ENCODE measurements at places on chromosomes 16 and 17.

- DNase-seq: no peak
Measured at GRCh38 chr16:10206215-10206614, 24.0 kb upstream of the GRIN2A start.

- no peak for DNase-seq
Measured at GRCh38 chr17:36592316-36592715, 637 bp downstream of the DHRS11 start.

- no peak for DNase-seq
Measured at GRCh38 chr17:4221163-4221562, 42.6 kb downstream of the ANKFY1 start.

GRCh38 chr16:51391798-51392511 lies 240.9 kb upstream of the SALL1 start:
- DNase-seq: no peak

DNA sequence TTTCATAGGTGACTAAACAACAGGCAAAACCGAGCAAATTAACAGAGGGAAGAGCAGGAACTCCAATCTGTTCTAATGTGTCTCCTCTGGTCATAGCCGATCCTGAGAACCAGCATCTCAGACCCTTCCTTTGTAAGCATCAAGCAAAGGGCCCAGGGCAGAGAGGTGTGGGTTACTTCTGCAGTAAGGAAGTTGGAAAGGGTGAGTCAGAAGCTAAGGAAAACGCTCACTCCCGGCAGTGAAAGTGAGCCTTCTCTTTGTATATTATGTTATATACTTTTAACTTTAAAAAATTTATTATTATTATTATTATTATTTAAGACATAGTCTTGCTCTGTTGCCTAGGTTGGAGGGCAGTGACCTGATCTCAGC lies 77.7 kb downstream of the MRM3 start:
- DNase-seq: no peak

DNA sequence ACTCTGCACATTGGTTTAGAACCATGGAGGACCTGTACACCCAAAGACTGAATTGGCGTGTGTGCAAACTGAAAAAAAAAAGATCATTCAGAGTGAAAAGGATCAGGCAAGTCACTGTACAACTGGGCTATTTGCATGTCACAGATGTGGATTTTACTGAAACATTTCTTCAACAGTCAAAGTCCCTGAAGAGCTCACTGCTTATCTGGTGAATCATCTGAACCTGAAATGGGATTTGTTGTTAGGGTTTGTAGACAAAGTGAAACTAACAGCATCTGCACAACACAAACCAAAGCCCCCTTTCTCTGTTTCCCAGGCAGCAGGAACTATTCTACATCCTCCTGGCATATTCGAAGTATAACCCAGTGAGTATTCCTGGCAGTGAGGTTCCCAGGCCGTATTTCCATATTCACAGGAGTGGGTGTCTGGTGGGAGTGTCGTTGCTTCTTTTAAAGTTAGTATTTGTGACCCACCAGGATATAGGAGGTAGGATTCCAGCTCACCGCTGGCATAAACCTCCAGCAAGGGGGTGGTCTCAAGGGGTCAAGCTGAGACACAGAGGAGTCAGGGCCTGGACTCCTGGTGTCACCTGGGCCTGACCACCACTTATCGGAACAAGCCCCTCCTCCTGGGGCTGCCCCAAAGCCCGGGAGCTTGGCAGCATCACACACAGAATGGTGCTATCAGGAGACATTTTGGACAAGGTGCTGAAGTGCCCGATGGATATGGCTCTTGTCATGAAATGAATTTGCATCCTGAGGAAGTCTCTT lies 80.9 kb downstream of the GOSR1 start:
- no peak for DNase-seq

DNA sequence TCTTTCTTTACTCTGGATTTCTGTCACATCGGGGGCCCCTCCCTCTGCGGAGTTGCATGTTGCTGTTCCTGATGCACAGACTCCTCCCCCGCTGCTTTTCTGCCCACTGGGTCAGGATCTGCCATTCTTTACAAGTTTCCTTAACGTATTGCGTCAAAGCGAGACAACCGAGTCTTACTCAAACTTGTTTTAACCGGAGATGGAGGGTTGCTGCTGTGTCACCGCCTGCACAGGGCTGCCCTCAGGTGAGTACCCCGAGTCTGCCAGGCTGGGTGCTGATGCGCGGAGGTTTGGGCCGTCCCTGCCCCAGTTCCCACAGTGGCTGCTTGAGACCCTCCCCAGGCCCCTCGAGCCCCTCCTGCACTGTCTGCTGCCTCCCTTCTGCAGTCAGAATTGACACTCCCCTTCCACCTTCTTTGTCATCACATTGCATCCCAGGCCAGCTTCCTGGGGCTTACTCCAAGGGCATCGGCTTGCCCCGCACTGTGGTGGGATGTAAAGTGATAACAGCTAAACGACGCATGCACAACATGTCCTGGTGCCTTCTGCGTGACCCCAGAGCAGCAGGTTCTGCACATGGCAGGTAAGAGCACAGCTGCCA lies 19.3 kb downstream of the CARHSP1 start:
- no peak for DNase-seq

DNA sequence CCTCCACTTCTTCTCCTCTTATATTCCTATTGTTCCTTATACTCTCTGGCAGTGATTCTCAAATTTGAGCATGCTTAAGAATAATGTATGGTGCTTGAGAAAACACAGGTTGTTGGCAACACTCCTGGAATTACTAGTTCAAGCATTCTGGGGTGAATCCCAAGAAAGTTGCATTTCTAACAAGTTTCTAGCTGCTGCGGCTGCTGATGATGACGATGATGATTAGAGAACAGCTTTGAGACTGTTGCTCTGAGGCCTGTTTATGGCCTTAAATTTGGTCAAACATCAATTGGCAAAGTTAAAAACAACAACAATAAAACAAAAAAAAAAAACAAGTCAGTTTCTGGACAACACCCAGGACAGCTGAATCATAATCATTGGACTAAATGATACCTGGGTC lies 961.9 kb downstream of the CDH11 start:
- DNase-seq: no peak

GRCh38 chr17:57312242-57312641 lies 55.9 kb downstream of the MSI2 start:
- no peak for DNase-seq

DNA sequence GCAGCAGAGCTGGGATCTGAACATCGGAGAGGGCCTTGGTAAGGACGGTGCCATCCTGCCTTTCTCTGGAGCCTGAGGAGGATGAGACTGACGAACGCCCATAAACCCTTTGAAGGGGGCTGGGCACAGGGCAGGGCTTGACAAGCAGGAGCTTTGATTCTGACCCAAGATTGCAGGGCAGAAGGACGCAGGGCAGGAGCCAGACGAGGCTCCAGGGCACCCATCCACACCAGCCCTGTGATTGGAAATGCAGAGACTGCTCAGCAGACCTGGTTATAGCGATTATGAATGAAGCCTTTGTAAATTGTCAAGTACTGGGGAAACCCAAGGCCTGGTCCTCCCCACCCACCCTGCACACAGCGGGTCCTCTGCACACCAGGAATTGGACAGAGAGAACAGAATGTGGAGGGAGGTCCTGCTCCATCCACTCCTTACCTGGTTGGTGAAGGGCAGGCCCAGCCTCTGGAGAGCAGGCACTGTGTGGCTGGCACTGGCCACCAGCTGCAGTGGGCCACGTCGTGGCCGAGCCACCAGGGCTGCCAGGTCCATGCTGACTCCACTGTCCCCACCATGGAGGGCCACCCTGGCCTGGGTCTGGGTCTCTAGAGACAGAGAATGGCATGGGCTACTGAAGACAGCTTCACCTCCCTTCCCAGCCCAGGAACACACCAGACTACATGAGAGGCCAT lies 68.8 kb downstream of the RMI2 start:
- no peak for DNase-seq

DNA sequence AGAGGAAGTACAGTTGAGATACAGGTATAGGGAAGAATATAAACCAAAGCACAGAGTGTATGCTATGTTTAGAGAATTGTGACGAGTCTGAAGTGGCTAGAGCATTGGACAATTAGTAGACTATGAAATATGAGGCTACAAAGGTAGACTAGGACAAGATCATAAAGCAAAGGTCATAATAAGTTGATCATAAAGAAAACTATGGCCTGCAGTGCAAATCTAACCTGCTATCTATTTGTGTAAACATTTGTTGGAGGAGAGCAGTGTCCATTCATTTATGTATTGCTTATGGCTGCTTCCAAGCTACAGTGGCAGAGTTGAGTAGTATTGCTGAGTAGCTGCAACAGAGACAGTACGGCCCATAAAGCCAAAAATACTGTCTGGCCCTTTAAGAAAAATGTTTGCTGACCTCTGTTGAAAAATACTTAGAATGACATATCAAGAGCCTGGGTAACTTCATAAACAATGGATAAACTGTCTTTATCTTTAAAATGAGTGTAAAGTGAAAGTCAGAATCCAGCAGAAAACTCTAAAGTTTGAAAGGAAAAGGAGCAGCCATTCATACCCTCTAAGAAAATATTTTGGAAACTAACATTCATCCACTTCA lies 14.5 kb upstream of the OR1E2 start:
- DNase-seq: no peak

- no peak for DNase-seq
Measured at GRCh38 chr16:70634861-70635260, 11.5 kb upstream of the IL34 start.

- DNase-seq: no peak
Measured at GRCh38 chr16:50303605-50304466, 37.5 kb downstream of the ADCY7 start.

- no peak for DNase-seq
Measured at GRCh38 chr17:902463-902862, 77.1 kb downstream of the NXN start.

DNA sequence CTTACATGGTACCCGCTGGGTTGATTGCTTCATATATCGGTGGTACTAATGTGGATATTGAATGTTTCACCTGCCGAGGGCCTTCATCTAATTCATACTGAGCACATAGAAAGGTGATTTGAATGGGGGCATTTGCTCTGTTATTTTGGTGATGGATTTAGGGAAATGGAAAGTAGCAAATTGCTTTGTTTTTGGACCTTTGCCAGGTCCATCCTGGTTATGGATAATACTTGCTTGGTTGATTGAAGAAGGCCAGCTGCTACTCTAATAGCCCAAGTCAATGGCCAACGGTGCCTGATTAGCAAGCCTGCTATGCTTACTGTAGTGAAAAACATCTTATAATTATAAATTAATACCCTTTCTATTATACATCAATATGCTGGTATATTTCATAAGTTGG lies 253.6 kb downstream of the CDH13 start:
- DNase-seq: no peak

DNA sequence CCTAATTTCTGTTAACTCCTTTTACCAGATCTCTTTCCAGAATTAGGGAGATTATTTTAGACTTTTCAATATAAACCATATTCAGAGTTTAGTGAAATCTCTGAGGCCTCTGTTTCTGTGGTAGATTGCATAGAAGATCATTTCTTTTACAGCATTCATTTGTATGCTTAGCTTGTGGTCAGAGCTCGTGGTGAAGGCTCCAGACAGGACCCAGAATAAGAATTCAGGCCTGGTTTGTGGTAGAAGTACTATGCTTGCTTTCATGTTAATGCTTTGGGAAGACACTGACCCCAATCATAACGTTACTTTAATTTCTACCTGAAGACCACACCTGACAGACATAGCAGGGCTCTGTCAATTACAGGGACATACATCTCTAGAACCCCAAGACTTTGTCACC lies 258.1 kb downstream of the FTO start:
- no peak for DNase-seq

GRCh38 chr16:4954714-4955113 lies 3.4 kb upstream of the SEC14L5 start:
- no peak for DNase-seq

- no peak for DNase-seq
Measured at GRCh38 chr16:89890886-89891657, 17.7 kb downstream of the TCF25 start.

DNA sequence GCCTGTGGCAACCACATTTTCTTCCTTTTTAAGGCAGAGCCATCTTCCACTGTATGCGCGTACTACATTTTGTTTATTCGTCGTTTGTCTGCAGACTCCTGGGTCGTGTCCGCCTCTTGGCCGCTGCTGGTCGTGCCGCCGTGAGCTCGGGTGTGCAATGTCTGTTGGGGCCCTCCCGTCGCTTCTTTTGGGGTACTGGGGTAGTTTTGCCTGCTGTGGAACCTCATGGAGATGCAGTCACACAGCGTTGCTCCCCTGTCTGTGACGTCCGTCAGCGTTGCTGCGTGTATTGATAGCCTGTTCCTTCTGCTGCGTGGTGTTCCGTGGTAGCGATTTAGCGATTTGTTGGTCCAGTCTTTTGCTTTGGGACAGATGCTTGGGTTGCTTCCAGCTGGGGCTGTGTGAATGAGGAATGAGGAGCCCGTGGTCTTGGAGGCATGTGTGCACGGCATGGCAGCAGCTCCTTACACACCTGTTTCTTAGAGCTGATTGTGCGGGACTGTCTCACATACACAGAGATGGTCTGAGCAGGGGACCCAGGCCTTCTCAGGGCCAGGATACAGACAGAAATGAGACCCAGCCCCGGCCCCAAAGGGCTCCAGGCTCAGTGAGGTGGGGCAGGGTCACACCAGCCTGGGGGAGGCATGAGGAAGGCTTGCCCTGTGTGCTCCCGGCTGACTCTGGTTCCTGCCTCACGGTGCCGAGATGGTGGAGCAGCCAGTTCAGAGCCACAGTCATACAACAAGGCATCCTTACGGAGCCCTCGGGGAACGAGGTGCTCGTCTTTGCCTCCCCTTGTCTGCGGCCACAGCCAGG lies 78.4 kb upstream of the GSE1 start:
- DNase-seq: no peak

GRCh38 chr17:36532435-36532975 lies 2.2 kb downstream of the MYO19 start:
- no peak for DNase-seq

- no peak for DNase-seq
Measured at GRCh38 chr17:83161298-83162034, 82.1 kb downstream of the METRNL start.

GRCh38 chr16:84461029-84461412 lies 43.4 kb downstream of the MEAK7 start:
- DNase-seq: no peak

- DNase-seq: no peak
Measured at GRCh38 chr17:29835435-29836351, 94.3 kb downstream of the SSH2 start.

- DNase-seq: no peak
Measured at GRCh38 chr16:25038239-25038954, 23.2 kb upstream of the ARHGAP17 start.

DNA sequence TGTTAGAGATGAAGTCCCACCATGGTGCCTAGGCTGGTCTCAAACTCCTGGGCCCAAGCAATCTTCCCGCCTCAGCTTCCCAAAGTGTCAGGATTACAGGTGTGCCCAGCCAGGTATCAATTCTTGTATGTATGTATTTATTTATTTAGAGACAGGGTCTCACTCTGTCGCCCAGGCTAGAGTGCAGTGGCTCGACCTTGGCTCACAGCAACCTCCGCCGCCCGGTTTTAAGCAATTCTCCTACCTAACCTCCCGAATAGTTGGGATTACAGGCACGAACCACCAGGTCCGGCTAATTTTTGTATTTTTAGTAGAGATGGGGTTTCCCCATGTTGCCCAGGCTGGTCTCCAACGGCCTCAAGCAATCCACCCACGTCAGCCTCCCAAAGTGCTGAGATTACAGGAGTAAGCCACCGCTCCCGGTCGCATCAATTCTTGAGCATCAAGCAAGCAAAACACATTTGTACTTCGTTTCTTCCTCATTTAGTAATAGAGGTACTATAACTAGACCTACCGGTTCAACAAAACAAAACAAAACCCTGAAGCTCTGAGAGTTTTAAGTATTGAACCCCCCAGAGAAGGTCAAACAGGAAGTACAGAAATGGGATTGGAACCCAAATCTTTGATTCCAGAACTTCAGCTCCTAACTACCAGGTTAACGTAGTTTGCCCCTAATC lies 1.0 kb upstream of the ZNF500 start:
- no peak for DNase-seq
